Stimulated activated CD8-positive, alpha-beta memory T cell treated with anti-CD3 and anti-CD28 coated beads, Interleukin-4, amount 100 ng/mL, for 1 hour (primary cell): ENCODE measurements at places on chromosomes 2 and 18.

DNA sequence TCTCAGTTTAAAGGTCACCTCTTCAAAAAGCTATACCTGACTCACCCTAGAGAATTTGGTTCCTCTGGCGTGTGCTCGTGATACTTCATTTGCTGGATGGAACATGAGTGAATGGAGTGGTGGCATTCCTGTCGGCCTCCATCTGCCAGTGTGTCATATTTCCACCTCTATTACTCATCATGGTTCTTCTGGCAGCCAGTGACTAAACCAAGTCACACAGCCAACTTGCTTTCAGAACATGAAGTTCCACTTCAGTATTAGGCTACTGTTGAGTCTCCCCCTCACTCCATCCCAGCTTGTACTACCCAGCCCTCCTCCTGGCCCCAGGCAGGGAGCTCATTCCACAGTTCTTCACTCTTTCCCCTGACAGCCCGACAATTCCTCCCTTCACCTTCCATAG, 169.8 kb downstream of the MREG start:
- DNase-seq: no peak

DNA sequence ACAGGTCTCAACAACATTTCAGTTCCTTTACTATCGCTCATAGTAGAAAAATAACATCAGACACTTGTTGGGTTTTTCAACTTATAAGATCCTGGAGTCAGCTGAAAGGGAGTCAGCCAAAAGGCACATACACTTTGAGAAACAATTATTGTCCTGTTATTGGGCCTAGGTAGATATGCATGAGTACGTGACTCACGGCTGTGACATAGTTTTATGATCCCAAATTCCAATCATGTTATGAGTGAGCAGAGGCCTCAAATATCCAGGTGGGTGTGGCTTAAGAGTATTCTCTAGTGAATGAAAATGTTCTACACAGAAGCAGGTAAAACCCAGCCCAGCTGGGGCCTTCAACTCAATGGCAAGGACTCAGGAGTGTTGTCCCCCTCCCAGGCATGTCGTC, 27.2 kb downstream of the SERPINB8 start:
- DNase-seq: no peak

GRCh38 chr2:214774108-214774507, 35.4 kb downstream of the BARD1 start:
- DNase-seq: no peak

DNA sequence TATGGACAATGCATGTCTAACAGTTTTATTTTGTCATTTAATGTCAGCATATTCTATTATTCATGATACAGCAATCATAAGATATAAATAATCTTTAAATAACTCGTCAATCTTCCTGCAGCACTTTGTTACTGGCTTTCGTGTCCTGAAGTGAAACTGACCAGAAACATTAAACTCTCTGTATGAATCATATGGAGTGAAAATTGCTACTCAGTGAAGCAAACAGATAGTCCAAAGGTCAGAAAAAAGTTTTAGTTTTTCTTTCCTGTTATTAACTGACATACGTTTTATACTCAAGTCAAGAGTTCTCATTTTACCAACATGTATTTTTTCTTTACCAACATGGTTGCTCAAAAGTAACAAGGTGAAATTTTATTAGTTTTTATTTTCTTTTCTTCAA, 106.8 kb upstream of the GALNT5 start:
- DNase-seq: no peak

GRCh38 chr2:43212216-43212835, 14.1 kb downstream of the ZFP36L2 start:
- DNase-seq: no peak

GRCh38 chr2:204184226-204184625, 247.7 kb downstream of the ICOS start:
- no peak for DNase-seq

- DNase-seq: no peak
Observed at GRCh38 chr18:2970772-2971659, 41.9 kb downstream of the LPIN2 start.
